ENCODE measurements at places on chromosomes 7 and 10.

DNA sequence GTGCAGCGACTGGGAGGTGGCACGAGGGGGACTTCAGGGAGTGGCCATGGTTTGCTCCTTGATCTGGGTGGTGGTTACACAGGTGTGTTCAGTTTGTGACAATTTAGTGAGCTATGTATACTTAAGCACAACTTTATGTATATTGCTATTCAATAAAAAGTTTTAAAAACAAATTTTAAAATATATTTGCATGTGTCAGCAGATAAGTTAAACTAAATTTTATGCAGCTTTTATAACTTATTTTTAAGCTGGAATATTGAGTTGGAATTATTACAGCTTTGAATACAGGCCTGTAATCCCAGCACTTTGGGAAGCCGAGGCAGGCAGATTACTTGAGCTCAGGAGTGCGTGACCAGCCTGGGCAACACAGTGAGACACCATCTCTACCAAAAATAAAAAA is 5.4 kb downstream of the BAIAP2L1 start:
- DNase-seq = no peak

DNA sequence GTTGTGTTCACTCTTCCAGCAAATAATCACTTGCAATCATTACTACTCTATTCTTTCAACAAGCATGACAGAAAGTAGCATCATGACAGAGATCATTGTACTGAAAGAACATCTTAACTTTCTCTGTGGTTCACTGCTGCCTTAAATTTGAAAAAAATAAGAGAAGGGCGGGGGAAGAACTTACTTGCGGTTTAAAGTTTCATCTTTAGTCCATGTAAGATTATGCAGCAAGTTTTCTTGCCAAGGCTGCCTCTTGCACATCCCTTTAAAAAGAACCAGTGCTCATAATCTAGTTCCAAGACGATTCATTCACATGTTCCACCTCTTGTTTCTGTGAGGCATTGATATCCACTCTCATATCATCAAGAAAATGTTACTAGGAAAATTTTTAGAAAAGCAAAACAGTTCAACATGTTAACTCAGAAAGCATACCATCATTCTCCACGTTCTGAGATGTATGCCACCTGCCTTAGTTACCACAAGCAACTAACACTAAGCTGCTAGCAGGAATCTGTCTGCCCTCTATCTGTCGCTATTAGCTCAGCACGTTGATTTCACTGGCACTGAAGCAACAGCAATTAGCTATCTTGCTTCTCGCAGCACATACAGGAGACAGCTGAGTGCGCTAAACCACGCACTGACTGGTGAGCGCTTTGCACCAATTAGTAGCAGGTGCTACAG is at the start of gene PCDH15:
TSS of gene PCDH15 (minus strand) at position 491 of the 681 bp plus-strand sequence. CDS start 136,969 bp downstream, outside the sequence.
- DNase-seq = peak; percentile 80

- DNase-seq = no peak
Observed at GRCh38 chr7:36264123-36264801, 111.2 kb downstream of the EEPD1 start.

DNA sequence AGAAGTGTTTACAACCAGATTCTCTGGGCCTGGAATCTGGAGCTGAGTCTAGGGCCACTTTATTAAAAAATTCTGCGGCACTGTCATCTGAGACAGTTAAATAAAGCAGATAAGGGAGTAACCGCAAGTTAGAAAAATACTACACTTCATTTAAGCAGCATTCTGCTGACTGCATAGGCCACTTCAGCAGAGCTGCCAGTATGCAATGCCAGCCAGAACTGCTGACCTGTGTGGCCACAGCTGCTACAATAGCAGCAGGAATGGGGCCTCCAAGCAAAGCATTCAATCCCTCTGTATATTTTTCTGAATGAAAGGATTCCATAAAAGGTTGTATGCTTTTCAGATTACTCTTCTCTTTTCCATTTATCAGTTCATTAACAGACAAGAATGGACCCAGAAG is 136.0 kb downstream of the COL28A1 start:
- no peak for DNase-seq

GRCh38 chr10:92309272-92309671 is 18.3 kb downstream of the MARCHF5 start:
- DNase-seq = no peak

DNA sequence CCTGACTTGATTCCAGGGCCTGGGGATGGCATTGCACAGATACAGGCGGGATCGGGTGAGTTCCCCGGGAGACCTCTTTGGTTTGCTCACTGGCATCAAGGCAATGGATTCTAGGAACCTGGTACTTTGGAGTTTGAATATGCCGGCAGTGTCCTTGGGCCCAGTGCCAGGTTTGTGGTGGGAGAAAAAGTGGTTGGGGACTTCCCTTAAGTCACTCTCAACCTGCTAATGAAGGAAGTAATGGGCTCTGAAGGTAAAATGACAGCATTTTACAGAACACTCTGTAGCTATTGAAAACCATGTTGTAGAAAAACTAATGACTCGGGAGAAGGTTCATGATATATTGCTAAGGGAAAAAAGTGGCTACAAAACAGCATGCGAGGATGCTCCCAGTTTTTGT is 129.9 kb downstream of the CFAP58 start:
- no peak for DNase-seq

DNA sequence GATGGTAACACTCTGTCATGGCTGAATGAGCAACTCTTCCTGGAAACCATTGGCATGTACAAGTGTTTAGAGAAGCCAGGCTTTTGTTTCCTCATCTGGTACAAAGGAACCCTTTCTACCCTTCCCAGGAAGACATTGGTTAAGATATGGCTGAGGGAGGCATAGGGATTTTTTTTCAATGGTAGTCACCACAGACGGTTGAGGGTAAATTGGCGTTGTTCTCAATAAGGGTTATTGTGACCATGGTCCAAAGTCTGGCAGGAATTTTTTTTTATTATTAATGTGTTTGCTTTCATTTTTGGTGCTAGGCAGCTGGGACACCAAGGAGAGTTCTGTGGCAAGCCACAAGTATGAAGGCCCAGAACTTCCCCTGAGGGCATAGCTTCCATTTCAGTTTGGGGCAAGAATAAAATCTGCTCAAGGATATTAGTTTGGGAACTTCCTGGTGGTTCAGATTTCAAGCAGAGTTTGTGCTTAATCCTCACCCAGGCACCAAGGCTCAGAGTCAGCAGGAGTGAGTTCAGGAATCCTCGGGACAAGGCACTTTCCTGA is at the start of gene PLEKHS1:
TSS of gene PLEKHS1 (plus strand) at position 502 of the 552 bp plus-strand sequence. CDS start 3,596 bp downstream, outside the sequence.
- no peak for DNase-seq

GRCh38 chr10:77045085-77045484 is 592.5 kb downstream of the KCNMA1 start:
- no peak for DNase-seq

DNA sequence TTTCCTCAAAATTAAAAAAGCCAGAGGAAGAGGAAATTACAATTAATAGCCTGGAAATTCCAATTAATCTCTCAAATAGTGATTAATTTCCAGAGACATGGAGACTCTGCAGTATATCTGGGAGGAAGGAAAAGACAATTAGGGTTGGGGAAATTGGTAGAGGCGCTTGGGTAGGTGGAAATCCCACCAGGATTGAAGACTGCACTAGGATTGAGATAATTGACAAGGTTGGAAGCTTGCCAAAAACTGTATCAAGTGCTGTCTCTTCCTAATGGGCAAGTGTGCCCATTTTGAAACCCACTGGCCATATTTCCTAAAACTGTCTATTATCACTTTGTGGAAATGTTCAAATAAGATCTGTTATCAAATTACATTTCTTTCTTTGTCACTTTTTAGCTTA is 21.6 kb downstream of the CHN2 start:
- DNase-seq = peak; percentile 30

DNA sequence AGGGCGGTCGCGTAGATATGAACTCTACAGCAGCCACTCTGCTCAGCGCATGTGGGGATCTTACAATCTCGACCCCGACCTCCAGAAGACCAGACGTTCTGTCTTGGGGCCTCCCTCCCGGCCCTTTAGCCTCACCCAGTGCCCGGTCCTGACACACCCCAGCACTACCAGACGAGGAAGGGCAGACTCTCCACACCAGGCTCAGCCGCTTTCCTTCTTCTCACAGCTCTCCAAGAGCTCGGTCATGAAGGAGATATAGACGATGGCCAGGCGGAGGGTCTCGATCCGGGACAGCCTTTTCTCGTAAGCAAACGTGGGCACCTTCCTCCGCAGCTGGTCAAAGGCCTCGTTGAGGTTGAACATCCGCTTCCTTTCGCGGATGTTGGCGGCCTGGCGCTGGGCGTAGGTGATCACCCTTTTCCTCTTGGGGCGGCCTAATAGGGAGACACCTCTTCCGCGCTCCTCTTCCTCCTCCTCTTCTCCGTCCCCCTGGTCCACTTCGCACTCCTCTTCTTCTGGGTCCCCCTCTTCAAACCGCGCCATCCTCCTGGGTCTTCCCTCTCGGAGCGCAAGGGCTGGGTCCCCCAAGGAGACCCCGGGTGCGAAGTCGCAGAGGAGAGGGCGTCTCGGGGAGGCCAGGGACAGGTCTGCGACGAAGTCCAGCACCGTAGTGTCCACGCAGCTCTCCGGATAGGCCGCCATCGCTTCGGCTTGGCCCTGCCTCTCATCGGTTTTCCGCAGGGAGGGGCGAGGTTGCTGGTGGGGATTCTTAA is at the start of gene FERD3L:
TSS of gene FERD3L (minus strand) at position 761 of the 773 bp plus-strand sequence. CDS start at position 702, 59 bp downstream.
- DNase-seq = no peak

- DNase-seq = no peak
Observed at GRCh38 chr10:14385596-14386593, 55.2 kb upstream of the FRMD4A start.

DNA sequence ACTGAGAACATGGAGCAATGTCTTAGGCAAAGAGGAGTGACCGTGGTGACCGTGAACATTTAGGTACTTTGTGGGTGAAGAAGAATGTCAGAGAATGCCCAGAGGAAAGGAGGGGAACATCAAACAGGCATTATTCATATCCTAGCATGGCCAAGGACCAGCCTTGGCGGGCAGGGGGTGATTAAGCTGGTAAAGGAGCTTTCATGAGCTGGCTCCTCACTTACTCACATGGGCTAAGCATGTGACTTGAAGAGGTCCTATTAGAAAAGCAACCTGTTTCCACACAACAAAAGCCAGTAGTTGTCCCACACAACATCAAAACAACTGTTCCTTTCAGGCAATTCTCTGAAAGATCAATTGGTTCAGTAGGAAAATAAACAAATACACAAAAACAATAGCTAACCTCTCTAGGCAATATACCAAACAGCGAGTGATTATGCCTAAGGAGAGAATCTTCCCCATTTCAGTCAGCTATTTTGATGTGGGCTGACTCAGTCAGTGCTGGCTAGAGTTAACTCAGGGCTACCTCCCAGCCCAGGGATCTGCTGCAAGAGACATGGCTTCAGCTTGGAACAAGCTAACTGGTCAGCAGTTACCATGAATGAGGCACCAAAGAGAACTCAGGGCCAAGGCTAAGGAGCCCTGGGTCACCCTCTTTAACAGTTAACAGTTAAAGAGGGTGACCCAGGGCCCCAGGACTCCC is 283.5 kb downstream of the ARHGAP12 start:
- no peak for DNase-seq

DNA sequence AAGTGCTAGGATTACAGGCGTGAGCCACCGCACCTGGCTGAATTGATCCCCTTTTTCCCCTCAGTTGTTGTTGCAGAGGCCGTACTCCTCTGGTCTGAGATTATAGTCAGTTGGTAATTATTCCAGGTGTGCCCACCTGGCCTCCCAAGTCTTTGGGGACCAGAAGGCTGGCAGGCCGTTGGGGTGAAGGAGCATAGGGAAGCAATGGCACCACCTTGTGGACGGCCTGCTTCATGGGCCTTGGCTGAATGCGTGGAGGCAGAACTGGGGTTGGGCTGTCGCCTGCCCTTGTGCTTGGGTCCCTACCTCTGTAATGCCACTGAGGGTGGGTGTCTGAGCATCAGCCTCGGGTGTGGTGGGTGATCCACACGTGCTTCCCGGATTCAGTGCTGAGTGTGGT is 125.7 kb downstream of the RGS10 start:
- DNase-seq = peak; percentile 21

- DNase-seq = no peak
Observed at GRCh38 chr7:4486907-4487306, 195.2 kb upstream of the FOXK1 start.

DNA sequence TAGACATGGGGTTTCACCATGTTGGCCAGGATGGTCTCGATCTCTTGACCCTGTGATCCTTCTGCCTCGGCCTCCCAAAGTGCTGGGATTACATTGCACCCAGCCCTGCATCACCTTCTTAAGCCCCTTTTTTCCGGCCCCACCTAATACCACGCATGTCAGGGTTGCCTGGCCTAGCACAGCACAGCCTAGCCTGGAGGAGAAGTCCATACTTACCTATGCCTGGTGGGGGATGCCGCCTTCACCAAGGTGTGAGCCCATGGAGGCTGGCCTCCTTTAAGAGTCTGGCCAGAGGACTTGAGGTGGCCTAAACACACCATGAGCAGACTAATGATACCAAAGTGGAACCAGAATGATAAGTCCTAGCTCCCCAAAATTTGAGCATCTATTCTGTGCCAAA is 22.0 kb upstream of the CUX1 start:
- DNase-seq = no peak

DNA sequence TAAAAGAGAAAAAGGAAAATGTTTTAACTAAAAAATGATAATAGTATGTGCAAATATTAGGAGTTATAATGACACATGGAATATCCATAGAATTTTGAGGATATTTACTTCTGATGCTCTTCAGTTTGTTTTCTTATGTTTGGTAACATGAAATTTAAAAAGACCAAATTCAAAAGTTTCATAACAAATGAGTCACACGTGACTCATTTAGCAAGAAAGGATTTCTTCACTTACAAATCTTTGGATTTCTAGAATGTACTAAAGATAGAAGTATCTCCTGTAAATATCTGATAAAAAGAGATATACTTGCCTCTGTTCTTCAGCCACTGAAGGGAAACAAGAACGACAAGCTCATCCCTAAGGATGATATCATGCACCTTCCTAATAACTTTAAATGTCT is 774.5 kb upstream of the LRRTM3 start:
- no peak for DNase-seq

GRCh38 chr10:113019692-113020474 is 69.8 kb downstream of the TCF7L2 start:
- DNase-seq = peak; percentile 41

GRCh38 chr7:50598460-50599343 is 33.5 kb upstream of the DDC start:
- DNase-seq = no peak

DNA sequence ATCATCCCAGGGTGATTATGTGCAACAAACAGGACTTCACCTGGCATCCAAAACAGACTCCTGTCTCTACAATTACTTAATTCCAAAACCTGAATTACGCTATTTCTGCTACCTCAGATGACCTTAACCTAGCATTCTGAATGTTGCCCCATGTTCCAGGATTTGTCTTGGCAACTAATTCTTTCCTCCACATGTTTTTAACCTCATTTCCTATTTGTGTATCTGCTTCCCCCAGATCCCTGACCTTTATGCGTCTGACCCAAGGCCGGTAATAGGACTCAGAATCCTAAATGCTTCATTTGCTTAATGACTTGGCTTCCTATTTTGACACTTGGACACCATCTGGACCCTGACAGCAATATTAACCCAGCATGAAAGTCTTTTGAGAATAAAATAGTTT is 8.7 kb upstream of the ING3 start:
- no peak for DNase-seq

Measured in NCI-H1105 treated with DMSO at 0.1 percent for 48 hours (cell line).